ENCODE measurements at places on chromosomes 7 and 10.

DNA sequence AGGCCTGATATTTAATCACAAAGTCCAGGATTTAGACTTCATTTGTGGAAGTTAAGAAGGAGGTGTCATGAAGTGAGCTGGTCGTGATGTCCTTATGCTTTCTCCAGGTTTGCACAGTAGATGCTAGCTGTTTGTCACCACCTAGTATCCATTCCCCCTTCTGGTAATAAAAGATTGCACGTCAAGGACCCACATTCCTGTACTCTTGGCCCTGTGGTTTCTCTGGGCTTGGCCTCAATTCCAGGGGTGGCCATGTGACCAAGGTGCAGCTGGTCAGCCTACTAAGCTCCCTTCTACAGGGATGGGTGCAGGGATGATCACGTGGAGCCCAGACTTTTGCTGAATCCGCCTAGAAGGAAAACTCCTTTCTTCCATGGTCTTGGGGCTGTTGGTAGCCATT, 16.5 kb downstream of the NPS start:
- no peak for DNase-seq

- no peak for DNase-seq
These were observed 70.4 kb upstream of the ITPRID1 start for GRCh38 chr7:31443457-31443856.

DNA sequence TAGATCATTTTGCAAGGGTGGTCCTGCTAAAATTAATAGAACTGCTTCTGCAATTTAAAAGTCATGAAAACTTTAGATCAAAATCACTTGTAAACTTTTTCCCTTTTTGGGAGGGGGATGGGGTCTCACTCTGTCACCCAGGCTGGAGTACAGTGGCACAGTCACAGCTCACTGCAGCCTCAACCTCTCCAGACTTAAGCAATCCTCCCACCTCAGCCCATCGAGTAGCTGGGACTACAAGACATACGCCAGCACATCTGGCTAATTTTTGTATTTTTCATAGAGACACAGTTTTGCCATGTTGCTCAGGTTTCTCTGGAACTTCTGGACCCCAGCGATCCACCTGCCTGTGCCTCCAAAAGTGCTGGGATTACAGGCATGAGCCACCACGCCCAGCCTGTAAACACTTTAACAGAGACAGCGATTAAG, 79.7 kb downstream of the LRRC17 start:
- no peak for DNase-seq

- DNase-seq: no peak
These were observed 913.9 kb upstream of the AUTS2 start for GRCh38 chr7:68684246-68684839.

- DNase-seq: no peak
These were observed 113.9 kb upstream of the LAMB4 start for GRCh38 chr7:108244110-108244509.

DNA sequence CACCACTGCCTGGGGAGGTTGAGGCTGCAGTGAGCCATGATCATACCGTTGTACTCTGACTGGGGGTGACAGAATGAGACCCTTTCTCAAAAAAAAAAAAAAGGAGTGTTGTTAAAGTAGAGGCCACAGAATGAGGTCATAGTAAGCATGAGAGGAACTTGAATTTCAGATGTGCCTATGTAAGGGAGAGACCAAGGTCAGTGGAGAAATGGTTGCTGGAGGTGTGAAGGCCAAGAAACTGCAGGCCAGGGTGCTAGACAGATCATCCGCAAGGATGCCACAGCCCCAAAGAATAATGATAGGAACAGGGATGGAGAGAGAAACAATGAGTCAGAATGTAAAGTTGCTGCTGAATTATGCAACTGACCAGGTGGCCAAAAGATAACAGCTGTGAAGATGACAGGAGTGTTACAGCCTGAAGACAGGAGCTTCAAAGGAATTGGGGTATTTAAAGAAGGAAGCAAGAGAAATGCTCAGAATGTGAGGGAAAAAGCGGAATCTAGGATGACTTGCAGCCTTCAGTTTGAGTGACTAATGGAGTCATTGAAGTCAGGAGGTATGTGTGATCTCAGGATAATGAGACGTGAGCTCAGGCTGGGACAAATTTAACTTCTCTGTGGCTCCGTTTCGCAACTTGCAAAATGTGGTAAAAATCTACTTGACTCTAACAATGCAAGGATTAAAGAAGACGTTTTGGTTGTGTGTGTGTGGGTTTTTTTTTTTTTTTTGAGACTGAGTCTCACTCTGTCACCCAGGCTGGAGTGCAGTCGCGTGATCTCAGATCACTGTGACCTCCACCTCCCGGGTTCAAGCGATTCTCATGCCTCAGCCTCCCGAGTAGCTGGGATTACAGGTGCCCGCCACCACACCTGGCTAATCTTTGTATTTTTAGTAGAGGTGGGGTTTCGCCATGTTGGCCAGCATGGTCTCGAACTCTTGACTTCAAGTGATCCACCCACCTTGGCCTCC, 22.2 kb downstream of the TYW1B start:
- no peak for DNase-seq

- DNase-seq: no peak
These were observed 61.5 kb downstream of the TNS3 start for GRCh38 chr7:47520406-47520805.

- DNase-seq: no peak
These were observed 51.7 kb upstream of the MSMB start for GRCh38 chr10:46097576-46098317.

DNA sequence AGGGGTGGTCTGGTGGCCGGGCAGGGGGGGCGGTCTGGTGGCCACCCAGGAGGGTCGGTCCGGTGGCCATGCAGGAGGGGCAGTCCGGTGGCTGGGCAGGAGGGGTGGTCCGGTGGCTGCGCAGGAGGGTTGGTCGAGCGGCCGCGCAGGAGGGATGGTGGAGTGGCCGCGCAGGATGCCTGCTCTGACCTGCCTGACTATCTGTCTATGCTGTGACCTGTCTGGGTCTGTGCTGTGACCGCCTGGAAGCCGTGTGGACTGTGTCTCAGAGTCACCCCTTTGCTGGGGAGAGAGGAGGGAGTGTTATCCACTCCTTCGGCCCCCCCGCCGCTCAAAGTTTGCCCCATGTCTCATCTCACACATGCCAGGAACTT, 113.2 kb downstream of the ACTR3B start:
- no peak for DNase-seq

GRCh38 chr7:131865911-131866310, 309.5 kb upstream of the PODXL start:
- DNase-seq: no peak

DNA sequence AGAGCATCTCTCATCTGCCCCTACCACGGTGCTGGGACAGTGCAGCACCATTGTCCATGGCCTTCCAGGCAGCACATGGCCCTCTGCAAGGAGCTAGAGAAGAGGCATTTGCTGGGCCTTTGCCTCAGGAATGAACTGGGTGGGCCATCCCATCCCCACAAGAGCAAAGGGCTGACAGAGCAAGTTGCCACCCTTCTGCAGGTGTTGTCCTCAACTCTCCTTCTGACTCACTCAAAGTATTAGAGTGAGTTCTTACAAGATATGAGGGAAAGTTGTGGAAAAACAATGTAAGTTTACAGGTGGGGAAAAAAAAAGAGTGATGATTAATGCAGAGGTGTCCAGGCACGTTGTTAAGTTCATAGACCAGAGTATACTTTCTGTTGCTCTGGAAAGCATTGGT, 261.2 kb downstream of the SKIDA1 start:
- no peak for DNase-seq

DNA sequence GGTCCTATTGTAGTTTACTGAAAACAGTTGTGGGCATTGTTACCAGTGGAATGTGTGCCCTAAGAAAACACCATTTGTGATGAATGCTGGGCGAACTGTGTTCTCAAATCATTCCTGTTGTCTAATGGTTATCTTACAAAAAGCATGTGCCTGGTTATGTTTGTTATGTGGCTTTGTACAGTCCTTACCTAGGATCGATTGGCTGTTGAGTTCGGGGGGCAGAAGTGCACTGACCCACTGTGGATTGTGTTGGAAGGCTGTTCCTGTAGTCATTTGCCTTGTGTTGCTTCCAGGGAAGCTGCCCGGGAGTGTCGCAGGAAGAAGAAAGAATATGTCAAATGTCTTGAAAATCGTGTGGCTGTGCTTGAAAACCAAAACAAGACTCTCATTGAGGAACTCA, 84.3 kb downstream of the CREM start:
- DNase-seq: no peak

- DNase-seq: no peak
These were observed 566 bp downstream of the ZNF789 start for GRCh38 chr7:99473315-99473596.

GRCh38 chr7:79930604-79931003, 204.0 kb upstream of the GNAI1 start:
- DNase-seq: no peak

GRCh38 chr10:18504161-18504560, 147.2 kb downstream of the NSUN6 start:
- no peak for DNase-seq

DNA sequence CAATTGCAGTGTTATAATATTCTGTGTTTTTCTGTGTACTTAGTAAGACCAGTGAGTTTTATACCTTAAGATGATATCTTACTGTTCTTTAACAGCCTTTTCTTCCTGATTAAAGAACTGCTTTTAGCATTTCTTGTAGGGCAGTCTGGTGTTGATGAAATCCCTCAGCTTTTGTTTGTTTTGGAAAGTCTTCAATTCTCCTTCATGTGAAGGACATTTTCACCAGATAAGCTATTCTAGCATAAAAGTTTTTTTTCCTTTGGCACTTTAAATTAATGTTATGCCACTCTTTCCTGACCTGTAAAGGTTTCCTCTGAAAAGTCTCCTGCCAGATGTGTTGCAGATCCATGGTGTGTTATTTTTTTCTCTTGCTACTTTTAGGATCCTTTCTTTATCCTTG, 1059.8 kb downstream of the LRMDA start:
- DNase-seq: no peak

DNA sequence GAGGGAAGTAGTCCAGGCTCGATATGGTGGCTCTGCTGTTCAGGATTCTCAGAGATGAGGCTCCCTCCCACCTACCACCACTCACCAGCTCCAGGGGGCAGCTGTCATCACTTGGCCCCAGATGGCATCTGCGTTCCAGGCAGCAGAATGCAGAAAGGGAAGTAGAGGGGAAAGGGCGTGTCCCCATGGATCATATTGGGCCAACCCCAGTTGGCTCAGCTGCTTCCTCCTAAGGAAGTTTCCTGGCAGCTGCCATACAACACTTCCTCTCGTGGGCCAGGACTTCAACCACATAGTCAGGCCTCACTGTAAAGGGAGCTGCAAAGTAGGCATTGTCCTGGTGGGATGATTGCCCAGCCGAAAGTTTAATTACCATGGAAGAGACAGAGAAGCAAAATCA, 1.6 kb upstream of the TEX36 start:
- no peak for DNase-seq

DNA sequence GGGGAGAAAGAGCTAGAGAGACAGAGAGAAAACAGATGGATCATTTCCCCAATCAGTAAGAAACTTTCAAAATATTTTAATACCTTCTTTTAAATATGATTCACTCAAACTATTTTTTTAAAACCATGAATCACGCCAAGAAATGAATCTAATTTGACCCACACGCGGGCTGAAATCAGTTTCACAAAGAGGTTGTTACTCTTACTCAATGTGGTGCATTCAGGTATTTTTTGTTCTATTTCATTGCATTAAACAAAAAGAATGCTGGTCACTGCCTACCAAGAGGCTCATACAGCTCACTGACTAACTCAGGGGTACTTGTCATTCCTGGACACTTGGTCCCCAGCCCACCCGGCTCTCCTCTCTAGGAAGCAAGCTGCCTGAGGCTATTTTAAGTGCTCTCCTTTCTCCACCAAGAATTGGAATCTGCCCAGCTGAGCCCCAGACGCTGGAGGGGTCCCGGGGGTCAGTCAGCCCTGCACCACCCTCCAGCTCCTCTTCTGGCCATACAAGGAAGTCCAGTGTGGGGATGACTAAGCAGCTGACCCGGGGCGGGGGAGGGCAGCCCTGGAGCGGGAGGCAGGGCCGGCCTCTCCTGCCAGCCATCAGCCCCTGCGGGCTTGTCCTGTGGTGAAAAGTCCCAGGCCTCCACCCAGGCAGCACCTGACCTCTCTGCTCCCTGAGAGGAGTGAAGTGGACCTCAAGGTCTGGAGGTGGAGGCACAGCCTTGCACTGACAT, 21.7 kb upstream of the PFKP start:
- no peak for DNase-seq

- no peak for DNase-seq
These were observed 184.2 kb downstream of the WDR37 start for GRCh38 chr10:1240341-1240775.

GRCh38 chr10:94413361-94413760, 11.0 kb downstream of the TBC1D12 start:
- no peak for DNase-seq

DNA sequence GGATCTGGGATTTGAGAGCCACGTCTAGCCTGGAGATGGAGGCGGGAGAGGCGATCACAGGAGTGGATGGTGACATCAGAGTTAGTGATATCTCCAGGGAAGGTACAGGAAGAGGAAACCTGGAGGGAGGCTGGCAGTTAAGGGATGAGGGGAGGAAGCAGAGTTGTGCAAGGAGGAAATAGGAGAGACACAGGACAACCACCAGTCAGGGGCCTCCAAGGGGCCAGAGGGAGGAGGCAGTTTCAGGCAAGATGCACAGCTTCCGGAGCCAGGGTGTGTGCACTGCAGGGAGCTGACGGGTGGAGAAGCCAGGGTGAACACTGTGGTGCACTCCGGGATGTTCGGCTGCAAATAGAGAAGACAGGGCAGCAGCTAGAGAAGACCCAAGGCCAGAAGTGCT, 141.2 kb downstream of the GLI3 start:
- DNase-seq: no peak

DNA sequence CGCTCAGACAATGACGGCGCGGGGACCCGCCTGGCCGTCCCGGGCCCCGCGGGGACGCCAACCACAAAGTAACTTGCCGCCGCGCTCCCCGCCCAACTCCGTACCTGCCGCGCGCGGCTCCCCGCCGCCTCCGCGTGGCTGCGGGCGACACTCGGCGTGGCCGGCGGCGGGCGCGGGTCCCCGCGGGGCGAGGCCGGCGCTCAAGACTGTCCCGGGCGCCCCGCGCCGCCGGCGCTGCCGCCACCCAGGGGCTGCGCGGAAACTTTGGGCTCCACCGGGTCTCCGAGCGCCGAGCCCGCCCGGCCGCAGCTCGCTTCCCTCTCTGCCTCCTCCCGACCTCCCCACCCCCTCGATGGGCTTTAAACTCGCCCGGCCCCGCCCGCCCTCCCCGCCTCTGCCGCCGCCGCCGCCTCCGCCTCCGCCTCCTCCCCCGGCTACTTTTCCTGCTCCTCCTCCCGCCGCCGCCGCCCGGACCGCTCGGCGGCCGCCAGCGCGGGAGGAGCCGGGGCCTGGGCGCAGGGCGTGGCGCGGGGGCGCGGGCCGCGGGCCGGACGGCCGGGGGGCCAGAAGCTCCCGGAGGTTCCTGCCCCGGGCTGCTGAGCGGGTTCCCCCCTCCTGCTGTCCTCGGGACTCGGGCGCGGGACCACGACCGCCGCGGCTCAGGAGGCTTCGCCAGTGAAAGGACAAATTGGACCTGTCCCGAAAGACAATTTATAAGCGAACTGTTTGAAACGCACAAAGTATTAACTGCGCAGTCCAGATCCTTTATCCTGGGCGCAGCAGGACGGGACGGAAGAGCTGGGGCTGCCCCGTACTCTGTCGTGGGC, 10.6 kb upstream of the GRB10 start:
- peak; percentile 19 for DNase-seq

- no peak for DNase-seq
These were observed 338.9 kb downstream of the GALNT17 start for GRCh38 chr7:71470830-71471229.

All from activated naive CD4-positive, alpha-beta T cell treated with anti-CD3 and anti-CD28 coated beads, Interleukin-2, amount 50 U/mL, for 72 hours (primary cell).